Transverse colon (tissue), 4 donors: ENCODE measurements at places on chromosomes 3 and 15. TPM values are rescaled to one million over a fixed set of nuclear protein-coding genes. Genes with fewer than 3 reads are reported as not detected.
A peak's percentile ranks its signal among the peaks of the same experiment; 100 is the strongest.

DNA sequence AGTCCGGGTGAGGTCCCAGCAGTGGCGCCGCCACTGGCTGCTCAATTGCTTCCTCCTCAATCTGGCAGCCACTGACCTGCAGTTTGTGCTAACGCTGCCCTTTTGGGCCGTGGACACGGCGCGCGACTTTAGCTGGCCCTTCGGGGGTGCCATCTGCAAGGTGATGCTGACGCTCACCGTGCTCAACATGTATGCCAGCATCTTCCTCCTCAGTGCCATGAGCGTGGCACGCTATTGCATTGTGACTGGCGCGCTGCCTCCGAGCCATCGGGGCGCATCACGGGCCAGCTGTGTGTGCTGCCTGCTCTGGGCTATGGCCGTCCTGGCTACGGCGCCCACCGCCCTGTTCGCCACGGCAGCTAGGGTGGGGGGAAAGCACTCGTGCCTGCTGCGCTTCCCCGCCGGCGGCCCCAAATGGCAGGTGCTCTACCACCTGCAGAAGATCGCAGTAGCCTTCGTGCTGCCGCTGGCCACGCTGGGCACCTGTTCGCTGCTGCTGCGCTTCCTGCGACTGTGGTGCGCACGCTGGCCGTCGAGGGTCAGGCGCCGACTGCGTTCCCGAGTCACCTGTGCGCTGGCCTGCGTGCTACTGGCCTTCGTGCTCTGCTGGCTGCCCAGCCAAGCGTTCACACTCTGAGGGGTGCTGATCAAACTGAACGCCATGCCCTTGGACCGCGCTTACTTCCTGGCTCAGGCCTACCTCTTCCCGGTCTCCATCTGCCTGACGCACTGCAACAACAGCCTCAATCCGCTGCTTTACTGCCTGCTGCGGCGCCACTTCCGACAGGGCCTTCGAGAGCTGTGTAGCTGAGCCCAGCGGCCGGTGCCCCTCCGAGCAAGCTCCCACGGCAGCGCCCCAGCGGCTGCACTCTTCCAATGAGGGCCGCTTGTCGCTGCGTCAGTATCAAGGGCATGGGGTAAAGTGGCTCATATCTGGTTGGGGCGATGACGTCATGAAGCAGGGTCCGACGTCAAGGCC, 20.3 kb upstream of the ADAMTS7 start:
- DNase-seq, result no peak

DNA sequence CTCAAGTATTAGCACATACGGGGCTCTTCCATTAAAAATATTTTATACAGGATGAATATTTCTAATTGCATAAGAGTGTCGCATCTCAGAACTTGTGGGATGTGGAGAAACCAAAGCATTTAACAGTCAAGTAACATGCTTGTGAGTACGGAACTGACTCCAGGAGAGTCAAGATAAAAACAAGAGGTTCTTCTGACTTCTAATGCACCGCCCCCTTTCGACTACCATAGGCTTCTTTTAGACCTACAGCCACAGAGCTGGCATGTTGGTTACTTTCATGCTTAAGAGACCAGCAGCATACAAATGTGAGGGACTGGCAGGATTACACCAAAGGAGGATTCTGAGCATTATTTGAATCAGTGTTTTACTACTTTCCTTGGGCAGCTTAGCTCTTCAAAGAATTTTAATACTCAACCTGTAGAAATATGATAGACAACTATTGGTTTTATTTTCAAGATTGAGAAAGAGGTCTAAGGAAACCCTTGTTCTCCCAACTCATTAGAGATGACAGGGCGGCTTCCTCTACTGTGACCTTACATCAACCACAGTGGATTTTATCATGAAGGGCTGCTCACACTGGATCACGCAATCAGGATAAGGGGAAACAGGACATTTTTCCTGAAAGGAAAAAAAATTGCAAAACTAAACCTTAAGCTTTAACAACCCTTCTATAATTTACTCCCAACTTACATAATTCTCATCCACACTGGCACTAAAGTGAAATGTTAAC, 14.0 kb downstream of the ETV5 start:
- DNase-seq, result no peak

GRCh38 chr3:38111696-38112377, 25.1 kb downstream of the ACAA1 start:
- no peak for DNase-seq

DNA sequence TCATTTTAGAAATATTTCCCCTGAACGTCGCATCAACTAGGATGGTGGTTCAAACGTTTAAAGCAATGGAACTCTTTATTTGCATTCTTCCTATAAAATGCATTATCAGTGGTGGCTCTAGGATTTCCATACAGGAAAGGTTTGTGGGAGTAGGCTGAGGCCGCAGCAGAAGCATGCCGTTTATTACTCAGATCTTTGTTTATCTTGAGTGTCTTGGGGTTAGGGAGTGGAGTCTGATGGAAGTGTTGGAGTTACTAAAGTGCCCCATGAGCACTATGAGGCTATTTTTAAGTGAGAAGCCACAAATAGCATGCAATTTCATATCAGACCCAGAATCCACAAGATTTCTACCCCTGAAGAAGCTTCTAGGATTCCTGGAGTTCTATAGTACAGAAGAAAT, 26.2 kb downstream of the ATOSA start:
- DNase-seq, result peak; percentile 12

- DNase-seq, result no peak
These were observed 118.0 kb downstream of the CTNNB1 start for GRCh38 chr3:41317298-41317697.

The GUCA1C gene
- total RNA-seq, result not detected
